Inflammatory macrophage treated with lipopolysaccharide for 4 hours (primary cell): ENCODE measurements at places on chromosomes 4 and X.
A peak's percentile ranks its signal among the peaks of the same experiment; 100 is the strongest.

DNA sequence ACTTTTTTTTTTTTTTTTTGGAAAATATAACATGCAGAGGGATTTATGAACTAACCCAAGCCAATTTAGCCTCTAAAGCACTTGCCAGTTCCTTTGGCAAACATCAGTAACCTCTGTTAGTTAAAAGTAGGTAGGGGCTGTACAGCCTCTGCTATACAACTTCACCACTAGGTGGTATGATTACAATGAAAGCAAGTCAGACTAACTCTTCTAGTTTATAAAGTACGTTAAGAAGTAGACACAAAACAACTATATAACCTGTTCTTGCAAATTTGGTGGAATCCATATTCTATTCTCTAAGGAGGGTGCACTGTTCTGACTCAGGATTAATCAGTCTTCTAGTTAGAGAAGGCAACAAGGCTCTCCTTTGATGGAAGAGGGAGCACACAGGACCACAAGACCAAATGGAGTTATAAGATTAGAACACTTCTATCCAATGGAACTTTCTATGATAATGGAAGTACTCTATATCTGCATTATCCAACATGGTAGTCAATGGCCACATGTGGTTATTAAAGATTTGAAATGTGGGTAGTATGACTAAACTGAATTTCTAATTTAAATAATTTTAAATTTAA lies 12.8 kb downstream of the AIMP1 start:
- peak; percentile 37 for DNase-seq

DNA sequence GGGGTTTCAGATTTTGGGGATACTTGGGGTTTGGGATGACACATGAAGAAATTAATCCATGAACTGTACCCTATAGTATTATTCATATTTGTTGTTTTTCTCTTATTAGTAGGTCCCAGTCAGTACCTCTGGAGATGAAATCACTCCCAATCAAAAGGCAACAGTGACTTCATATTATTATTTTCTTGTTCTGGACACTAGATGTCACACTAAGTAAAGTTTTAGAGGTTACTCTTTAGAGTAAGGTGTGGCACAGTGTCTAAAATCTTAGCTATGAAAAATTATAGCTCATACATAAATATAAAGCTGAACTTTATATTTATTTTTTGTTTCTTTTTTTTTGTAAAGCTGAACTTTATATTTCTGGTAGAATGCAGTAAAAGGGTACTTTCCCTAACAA lies 35.1 kb downstream of the FAM114A1 start:
- DNase-seq = peak; percentile 55

- DNase-seq = no peak
These were observed 220.7 kb downstream of the HS6ST2 start for GRCh38 chrX:132737743-132738142.

- peak; percentile 2 for DNase-seq
These were observed 201.3 kb upstream of the GNPDA2 start for GRCh38 chr4:44927399-44928380.

GRCh38 chrX:916230-916599 lies 285.6 kb downstream of the SHOX start:
- no peak for DNase-seq
